WERI-Rb-1 (cell line): ENCODE measurements at places on chromosomes 2 and 18.

DNA sequence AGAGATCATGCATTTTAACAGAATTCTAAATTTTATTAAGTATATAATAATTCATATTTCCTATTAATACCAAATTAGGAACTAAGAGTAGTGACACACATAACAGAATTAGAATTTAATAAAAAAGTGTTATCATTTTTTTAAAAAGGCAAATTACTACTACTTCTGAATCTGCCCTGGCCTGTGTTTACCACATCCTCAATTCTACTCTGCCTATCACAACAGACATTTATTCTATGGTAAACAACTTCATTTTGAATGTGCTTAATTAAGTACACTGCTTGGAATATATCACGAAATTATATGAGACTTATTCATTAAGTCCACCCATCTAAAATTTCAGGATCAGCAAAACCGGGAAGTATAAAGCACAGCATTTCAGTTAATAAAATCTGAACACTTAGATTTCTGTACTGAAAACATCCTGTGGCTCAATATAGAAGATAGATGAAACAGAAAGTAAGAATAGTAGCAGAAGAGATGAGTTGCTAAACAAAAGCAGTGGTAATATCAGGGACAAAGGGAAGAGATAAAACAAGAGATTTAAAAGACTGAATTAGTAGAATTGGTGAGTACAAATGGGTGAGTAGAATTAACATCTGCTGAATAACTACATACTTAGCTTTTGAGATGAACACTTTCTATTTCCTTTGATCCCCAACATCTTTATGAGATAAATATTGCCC lies 3.7 kb downstream of the SMC6 start:
- no peak for DNase-seq

DNA sequence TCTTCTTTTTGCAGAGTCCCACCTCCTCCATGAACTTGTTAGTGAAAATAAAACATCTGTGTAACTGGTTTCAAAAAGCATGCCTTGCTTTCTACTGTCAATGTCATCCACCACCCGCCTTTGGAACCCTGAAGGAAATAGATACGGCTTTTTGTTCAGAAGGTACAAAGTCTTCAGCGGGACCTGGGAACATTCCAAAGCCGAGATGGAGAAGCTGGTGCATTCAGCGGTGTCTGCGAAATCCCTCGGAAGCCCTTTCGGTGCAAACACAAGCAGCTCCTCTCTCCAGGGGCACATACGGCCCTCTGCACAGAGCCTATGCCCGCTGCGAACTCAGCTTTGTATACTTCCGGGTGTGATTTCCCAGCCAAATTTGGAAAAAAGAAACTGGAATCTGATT lies 555.8 kb upstream of the SALL3 start:
- no peak for DNase-seq

DNA sequence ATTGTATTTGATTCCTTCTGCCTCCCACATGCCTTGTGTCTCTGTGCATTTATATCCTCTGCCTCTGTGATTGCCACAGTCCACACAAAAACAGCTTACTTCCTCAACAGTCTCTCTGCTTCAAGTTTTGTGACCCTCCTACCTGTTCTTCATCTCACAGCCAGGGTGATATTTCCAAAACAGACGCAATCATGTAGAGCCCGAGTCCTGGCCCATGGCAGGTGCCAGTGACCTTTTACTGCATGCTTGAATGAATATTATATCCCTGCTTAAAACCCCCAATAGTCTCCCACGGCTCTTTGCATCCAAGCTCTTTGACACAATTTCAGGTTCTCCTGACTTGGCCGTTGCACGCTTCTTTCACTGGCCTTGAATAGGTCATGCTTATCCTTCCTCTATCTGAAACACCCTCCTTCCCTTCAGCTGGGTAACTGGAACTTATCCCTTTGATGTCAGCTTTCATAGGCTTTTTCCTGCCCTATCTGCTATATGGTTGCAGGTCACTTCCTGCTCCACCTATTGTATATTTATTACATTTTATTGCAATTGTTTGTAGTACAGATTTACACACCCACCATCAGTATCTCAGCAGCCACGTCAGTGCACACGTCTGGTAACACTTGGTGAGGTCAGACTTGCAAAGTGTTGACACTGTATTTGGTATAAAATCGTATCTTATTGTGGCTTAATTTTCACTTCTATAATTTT lies 29.7 kb upstream of the IL1B start:
- no peak for DNase-seq

GRCh38 chr2:72035518-72036172 lies 112.0 kb downstream of the CYP26B1 start:
- peak; percentile 52 for DNase-seq

- DNase-seq: no peak
These were observed 3.7 kb downstream of the IER3IP1 start for GRCh38 chr18:47172476-47172875.

DNA sequence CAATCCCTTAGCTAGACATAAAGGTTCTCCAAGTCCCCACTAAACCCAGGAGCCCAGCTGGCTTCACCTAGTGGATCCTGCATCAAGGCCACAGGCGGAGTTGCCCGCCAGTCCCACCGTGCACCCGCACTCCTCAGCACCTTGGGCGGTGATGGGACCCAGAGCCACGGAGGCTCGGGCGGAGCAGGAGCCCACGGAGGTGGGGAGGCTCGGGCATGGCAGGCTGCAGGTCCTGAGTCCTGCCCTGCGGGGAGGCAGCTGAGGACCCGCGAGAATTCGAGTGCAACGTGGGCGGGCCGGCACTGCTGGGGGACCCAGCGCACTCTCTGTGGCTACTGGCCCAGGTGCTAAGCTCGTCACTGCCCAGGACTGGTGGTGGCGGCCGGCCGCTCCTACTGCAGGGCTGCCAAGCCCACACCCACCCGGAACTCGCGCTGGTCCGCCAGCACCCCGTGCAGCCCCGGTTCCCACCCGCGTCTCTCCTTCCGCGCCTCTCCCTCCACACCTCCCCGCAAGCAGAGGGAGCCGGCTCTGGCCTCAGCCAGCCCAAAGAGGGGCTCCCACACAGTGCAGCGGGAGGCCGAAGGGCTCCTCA lies 31.7 kb upstream of the SPATA3 start:
- no peak for DNase-seq

- no peak for DNase-seq
These were observed 638.6 kb downstream of the ERBB4 start for GRCh38 chr2:211900000-211900399.

DNA sequence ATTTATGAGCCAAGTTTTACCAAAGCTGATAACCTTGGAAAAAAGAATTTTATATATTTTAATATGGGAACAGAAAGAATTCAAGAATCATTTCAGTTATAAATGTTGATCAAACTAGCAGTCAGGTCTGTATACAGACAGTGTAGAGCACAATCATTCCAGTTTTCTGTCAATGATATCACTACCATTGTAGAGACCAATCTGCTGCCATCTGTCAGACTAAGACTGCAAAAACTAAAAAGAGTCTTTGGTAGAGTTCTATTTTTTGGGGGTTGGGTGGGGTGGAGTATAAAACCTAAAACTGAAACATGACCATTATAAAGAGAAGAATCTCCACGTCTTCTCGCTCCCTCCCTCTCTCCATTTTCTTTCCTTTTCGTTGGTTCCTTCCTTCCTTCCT lies 204.7 kb upstream of the UBE2E3 start:
- DNase-seq: no peak

- no peak for DNase-seq
These were observed 23.4 kb downstream of the SAP130 start for GRCh38 chr2:128004509-128004908.

DNA sequence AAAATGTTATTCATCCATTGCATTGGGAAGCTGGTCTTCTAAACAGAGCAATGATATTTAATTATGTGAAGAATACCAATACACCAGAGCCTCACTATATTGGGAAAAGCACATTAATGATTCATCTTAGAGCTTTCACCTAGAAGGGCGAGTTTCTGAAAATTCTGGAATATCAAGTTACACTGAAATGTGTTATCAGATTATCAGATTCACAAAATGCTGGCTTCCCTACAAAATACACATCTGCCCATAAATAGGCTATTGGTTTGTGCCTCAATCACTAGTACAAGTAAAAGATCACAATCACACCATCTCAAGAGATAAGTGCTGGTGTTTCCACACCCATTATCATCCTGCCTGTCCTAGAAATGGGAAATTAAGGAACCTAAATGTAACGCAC lies 200.7 kb downstream of the TMEM163 start:
- no peak for DNase-seq

DNA sequence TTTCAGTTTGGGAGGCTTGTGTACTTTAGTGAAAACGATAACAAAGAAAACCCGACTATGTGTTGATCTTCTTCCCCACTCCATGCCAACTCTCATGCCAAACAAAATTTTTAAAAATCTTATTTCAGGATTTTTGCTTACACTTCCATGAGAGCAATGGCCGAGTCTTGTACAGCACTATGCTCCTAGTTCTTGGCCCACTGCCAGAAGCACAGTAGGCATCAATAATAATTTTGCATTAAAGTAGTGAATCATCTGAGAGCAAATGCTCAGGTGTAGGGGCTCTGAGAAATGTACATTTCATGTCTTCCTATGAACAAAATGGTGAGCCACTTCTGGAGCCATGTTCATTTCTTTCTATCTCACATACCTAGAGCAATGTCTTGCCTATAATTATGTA lies 62.2 kb downstream of the MAP3K19 start:
- no peak for DNase-seq

DNA sequence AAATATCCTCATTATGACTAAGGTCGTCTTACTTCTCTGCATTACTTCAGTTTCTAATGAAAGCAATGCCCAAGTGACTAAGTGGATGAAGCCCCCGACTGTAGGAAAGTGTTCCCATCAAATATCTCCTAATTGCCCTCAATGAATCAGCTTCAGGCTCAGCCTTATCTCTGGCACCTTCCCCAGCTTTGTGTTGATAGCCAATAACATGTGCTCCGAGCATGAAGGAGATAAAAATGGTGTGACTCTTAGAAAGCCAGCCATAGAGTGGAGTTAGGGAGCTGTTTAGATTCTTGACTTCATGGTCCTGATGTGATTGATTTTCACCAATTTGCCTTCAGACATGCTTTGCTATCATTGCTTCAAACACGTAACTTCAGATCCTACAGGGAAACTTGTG lies 339.2 kb upstream of the NRP2 start:
- DNase-seq: no peak

DNA sequence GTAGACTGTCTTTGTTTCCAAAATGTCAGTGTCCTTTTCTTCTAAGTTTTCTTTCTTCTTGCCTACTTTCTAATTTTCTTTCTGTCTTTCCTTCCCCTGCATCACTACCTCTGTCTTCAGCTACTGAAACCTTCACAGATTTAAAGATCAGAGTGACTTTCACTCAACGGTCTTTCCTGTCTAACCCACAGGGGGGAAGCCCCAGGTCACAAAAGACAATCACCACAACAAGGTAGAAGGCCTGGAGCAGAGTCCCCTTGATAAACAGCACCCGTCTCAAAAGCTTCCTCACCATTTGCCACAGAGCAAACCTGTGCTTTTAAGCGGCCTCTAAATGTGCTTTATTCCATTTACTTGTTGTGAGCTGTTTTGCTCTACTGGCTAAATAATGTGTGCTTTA lies 665.4 kb downstream of the BCL11A start:
- no peak for DNase-seq

DNA sequence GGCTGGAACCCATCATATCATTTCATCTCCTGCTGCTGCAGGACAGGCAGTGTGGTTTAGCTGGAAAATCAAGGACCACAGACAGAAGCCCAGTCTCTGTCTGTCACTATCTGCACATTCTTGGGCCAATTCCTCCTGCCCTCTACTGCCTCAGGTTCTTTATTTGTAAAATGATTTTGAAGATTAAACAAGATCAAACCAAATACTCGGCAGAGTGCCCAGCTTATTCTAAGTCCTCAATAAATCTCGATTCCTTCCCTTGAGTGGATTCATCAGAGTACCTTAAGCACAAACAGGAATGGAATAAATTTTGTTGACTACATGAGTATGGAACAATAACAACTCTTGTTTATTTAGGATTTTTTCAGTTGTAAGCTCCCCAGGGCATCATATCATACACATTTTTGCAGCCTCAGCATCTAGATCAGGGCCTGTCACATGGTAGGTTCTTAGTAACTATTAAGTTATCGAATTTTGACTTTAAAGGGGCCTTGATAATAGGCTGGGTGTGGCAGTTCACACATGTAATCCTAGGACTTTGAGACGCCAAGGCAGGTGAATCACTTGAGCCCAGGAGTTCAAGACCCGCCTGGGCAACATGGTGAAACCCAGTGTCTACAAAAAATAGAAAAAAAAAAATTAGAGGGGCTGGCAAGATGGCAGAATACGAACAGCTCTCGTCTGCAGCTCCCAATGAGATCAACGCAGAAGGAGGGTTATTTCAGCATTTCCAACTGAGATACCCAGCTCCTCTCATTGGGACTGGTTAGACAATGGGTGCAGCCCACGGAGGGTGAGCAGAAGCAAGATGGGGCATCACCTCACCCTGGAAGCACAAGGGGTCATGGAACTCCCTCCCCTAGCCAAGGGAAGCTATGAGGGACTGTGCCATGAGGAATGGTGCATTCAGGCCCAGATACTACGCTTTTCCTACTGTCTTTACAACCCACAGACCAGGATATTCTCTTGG lies 11.1 kb downstream of the RHOB start:
- DNase-seq: peak; percentile 4

GRCh38 chr2:82275599-82275998 lies 1971.0 kb upstream of the LRRTM1 start:
- DNase-seq: no peak

DNA sequence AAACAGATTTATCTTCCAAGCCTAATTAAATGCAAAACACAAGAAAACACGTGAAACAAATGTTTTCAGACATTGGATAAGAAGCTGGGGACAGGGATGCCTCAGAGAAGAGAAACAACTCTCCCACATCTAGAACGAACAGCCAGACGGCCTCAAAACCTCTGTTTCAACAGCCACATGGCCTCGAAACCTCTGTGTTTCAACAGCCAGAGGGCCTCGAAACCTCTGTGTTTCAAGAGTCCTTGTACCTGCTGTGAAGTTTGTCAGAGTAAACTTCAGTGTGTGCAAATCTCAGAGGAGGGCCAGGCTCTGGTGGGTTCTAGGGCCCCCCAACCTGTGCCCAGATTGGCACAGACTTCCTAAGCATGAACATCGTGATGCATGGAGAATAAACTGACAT lies 43.3 kb upstream of the NFATC1 start:
- no peak for DNase-seq

DNA sequence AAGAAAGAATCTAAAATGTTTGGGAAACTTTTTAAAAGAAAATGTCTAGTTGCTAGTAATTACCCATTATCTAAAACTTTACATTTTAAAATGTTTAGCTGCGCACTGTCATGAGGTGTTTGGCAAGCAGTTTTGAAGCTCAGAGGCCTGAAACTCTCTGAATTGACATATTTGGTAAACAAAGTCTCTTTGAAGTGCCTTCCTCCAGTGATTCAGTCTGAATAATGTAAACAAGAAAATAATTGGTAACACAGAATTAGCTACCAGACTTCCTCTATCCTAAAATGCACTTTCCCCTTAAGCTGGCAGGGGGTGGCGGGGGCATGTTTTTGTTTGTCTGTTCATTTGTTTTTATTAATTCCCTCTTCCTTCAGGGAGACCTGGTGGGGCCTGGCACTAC lies 61.4 kb downstream of the WDR75 start:
- DNase-seq: no peak

GRCh38 chr2:121944072-121944831 lies 188.8 kb downstream of the TSN start:
- DNase-seq: no peak
